Effector memory CD4-positive, alpha-beta T cell (primary cell): ENCODE measurements at places on chromosomes 1 and 21.

- no peak for DNase-seq
These were observed 9.0 kb downstream of the HCRTR1 start for GRCh38 chr1:31626223-31627207.

DNA sequence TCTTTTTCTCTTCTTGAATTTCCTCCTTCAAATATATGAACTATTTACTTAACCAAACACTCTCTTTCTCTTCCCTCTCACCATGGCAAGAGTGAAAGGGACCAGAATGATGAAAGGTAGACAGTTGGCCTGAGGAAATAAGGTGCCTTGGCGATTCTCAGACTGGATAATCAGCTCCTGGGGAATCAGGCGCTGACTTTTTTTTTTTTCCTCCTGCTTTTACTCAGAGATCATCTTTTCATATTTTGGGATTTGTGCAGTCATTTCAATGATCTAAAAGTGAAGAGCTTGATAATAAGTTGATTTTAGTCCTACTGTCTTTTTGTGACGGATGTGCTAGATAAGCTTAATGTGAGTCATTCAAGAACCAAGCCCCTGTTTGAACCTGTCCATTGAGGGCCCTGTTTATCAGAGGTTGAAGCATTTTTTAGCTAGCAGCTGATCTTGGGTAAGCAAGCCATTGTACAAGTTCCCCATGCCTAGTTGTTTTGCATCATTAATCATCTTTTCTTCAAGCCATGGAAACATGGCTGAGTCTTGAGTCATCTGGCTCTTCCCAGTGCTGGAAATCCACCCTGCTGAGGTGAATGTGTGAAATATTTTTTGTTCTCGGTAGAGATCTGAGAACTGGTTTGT is 40.8 kb downstream of the ITSN1 start:
- DNase-seq = no peak

- no peak for DNase-seq
These were observed 14.1 kb downstream of the HUNK start for GRCh38 chr21:31886915-31887314.

- DNase-seq = no peak
These were observed 366.7 kb downstream of the HHIPL2 start for GRCh38 chr1:222181191-222181590.

DNA sequence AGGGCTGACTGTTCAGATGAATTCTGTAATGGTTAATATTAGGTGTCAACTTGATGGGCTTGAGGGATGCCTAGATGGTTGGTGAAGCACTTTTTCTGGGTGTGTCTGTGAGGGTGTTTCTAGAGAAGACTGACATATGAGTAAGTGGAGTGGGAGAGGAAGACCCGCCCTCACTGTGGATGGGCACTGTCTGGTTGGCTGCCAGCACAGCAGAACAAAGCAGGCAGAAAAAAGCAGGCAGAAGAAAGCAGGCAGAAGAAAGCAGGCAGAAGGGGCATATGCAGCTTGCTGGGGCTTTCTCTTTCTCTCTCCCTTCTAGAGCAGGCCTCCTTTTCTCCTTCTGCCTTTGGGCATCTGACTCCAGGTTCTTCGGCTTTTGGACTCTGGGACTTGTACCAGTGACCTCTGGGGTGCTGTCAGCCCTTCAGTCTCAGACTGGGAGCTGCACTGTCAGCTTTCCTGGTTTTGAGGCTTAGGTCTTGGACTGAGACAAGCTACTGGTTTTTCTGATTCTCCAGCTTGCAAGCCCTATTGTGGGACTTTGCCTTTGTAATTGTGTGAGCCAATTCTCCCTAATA is 42.9 kb upstream of the CD2 start:
- DNase-seq = no peak

- no peak for DNase-seq
These were observed 26.3 kb downstream of the CAPN9 start for GRCh38 chr1:230773396-230774033.
